ENCODE measurements at places on chromosomes 16 and 17.

GRCh38 chr16:66474750-66475199, 47.7 kb downstream of the BEAN1 start:
- DNase-seq = peak; percentile 25

- no peak for DNase-seq
Measured at GRCh38 chr16:17437127-17437720, 33.5 kb downstream of the XYLT1 start.

- peak; percentile 69 for DNase-seq
Measured at GRCh38 chr17:61410141-61411010, 10.7 kb downstream of the TBX2 start.

- DNase-seq = no peak
Measured at GRCh38 chr16:66434619-66435430, 7.7 kb downstream of the BEAN1 start.

DNA sequence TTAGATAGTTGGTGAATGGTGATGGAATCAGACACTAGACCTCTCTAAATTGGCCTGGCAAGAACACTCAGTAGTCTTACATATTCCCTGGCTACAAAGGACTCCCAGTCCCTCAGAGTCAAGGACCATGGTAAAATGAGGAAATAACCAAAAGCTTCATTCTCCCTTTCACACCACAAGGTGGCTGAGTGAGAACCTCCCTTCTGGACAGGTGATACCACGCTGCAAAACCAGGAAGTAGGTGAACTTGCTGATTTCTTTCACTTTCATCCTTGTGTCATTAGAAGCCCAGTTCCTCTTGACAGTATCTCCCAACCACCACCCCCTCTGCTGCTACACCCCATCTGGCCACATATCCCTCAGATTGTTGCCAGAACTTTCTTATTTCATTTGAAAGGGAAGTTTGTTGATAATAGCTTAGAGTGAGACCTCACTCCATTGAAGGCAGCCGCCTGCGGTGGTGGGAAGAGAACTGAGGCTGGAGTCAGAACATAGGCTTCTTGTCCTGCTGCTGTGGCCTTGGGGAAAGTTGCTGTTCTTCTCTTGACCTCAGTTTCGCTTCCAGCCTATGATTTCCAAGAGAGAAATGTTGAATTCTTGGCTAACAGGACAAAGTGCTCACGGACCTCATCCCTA, 290.6 kb upstream of the CCL2 start:
- DNase-seq = no peak

DNA sequence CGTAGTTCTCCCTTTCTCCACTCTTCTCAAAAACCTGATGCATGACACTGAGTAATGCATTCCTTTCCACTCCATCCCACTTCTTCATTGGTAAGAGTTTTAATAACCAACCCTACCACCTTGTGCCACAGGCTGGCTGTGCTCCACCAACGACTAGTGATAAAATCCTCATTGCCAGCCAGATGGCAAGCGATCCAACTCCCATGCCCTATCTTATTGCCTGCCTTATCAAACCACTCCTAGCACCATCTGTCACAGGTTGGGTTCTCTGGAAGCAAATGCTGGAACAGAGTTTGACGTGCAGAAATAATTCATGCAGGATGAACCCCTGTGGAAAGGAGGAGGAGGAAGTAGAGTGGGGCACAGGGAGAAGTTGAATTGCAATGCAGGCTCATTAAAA, 99.5 kb downstream of the CHD9NB start:
- no peak for DNase-seq

GRCh38 chr16:65042438-65043365, 79.2 kb downstream of the CDH11 start:
- no peak for DNase-seq

GRCh38 chr16:3479654-3480216, 15.6 kb downstream of the C16orf90 start:
- no peak for DNase-seq

DNA sequence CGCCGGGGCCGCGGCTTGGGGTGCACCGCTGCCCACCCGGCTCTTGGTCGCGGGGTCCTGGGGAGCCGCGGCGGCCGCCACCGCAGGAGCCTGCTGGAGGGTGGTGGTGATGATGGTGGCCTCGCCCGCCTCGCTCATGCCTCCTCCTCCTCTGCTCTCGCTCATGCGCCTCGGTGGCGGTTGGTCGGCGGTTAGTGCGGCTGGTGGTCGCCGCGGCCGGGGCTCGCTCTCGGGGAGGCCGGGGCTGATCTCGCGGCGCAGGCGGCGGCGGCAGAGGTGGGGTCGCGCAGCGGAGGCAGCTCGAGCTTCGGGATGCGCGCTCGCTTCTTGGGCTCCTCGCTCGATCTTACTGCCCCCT, 41.6 kb downstream of the AHSP start:
- no peak for DNase-seq

DNA sequence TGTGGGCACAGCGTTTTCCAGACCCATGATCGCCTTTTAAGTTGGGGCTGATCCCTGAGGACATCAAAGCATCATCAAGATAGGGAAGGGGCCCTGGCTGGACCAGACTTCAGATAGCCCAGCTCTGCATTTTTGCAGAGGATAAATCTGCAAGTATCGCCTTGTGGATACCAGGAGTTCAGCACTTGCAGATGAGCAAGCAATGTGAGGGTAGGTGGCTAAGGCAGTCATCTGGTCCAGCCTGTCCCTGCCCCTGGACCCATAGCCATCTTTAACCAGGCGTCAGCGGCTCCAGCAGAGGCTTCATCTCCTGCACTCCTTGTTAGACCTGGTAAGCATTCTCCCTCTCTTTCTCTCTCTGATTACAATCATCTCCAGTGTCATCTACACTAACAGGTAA, 9.0 kb upstream of the MRPS23 start:
- no peak for DNase-seq

DNA sequence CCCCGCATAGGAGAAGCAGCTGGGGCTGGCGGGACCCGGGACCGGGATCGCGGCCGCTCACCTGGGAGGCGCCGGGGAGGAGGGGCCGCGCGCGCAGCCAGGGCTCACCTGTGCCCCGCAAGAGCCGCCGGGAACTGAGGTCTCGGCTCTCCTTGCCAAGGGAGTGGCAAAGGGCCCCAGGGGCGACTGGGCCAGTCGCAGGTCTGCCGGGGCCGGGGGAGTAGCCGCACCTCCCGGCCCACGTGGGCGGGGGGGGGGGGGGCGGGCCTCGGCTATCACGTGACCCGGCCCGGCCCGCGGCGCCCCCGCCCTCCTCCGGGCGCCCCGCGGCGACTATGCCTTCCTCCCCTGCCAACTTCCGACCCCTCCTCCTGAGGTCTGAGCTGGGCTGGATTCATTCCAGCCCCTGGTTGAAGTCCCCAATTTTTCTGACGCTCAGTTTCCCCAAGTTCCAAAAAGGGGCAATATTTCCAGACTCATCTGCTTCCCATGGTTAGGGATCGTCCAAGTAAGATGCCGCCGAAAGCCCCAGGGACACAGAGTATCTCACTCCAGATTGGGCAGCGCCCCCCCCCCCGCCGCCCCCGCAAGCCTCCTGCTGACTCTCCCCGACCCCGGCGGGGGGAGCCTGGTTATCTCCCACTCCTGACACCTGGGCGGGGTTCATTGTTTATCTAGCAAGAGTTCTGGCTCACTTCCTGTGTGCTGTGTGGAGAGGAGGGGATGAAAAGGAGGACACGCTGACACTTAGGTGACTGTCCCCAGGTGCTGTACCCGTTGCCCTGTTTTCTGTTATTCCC, at the start of gene TMC6:
TMC6 (minus strand) TSS at position 205 of the 800 bp plus-strand sequence. CDS start 1,923 bp downstream, outside the sequence.
- DNase-seq = no peak

- DNase-seq = no peak
Measured at GRCh38 chr16:50696126-50696525, 2.7 kb downstream of the NOD2 start.

DNA sequence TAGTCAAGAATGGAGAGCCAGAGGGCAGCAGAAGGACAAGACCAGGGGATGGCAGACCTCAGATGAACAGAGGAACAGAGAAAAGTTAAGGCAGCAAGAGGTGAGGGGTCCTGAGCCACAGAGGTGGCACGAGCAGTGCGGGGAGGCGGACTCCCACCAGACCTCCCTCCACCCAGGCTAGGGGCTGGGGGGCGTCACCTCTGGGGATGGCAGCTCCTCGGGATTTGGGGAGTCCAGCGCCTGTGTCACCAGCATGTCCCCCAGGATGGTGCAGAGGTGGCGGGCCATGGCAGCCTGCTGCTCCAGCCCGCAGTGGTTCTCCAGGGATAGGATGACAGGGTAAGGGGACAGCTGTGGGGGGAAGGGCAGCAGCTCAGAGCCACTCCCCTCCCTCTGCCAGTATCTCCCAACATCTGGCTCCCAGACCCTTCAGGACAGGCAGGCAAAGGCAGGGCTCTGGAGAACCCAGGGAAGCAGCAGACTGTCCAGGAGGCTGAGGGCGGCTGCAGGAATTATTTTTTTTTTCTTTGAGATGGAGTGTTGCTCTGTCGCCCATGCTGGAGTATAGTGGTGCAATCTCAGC, 15.8 kb downstream of the PLCD3 start:
- no peak for DNase-seq

- DNase-seq = no peak
Measured at GRCh38 chr16:47069313-47069712, 74.4 kb downstream of the NETO2 start.

DNA sequence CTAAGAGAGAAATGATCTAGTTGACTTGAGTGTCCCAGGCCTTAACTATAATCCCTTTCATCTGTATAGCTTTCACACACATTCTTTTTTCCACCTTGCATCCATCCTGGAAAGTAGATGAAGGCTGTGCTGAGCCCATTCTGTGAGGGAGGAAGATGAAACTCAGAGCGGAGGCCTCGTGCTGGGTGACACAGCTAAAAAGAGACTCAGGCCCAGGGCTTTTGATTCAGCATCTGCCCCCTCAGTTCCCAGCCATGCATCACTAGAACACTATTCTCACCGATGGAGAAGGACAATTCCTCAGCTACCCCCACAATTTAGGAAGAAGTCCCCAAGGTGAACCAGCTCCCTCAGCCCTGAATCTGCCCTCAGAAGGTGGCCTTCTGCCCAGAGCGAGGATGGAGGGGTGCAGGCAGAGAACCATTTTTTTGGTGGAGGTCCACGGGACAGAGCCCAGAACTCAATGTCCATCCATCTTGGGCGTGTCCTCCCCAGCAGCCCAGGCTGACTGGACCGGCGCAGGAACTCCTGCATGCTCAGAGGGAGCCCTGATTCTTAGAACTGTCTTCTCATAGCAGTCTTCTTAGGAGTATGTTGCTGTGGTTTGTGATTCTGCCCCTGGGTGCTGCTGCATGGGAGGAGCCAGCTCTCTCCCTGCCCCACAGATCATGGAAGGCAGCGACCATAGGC, 5.8 kb upstream of the MYCBPAP start:
- DNase-seq = no peak

DNA sequence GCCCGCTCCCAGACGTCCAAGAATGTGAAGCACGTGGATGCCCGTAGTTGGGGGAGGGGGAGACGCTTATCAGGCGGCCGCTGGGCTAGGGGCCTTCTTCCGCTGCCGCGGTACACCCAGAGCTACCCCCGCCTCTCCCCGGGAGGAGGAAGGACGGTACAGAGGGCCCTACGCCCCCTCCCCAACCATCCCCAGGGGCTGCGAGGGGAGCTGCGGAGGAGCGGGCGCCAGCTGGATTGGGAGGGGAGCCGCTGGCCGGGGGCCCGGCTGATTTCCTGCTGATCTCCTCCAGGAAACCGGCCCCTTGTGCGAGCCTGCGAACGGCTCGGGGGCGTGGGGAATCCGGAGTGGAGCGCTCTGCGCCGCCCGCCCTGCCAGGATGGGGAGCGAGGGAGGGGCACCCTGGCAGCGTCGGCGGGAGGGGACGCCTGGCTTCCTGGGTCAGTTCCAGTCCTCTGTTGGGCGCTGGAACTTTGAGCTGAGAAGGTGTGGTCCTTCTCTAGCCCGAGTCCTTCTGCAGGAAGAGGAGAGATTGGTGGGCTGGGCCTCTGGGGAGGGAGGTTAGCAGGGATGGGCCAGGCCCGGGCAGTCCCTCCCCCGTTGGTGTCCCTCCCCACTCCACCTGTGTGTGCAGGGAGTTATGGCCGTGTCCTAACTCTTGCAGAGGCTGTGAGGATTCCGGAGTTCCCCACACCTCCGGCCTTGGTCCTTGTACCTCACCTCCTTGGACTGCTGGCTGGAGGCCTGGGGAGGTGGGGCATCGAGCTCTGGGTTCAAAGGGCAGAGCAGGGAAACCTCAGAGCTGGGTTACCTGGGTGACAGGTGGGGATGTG, 19.2 kb downstream of the GJD3 start:
- DNase-seq = no peak

DNA sequence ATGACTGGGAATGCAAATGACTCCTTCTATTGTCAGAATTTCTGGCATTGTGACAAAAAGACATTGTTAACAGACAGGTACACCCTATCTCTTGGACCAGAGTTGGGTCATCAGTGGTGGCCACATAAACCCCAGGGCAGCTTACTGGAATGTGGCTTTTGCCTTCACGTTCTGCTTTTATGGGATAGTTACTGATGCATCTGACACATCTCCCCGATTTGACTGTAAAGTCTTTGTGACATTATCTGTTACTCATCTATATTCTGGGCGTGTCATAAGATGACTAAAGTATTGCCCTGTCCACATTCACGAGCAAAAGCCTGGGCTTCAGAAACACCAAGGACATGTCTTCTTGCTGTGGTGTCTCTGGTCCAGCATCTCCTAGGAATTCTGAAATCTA, 18.7 kb upstream of the AQP8 start:
- DNase-seq = no peak

- DNase-seq = no peak
Measured at GRCh38 chr17:10051112-10051511, 146.0 kb upstream of the RCVRN start.

GRCh38 chr16:77825196-77825595, 36.8 kb downstream of the VAT1L start:
- no peak for DNase-seq

DNA sequence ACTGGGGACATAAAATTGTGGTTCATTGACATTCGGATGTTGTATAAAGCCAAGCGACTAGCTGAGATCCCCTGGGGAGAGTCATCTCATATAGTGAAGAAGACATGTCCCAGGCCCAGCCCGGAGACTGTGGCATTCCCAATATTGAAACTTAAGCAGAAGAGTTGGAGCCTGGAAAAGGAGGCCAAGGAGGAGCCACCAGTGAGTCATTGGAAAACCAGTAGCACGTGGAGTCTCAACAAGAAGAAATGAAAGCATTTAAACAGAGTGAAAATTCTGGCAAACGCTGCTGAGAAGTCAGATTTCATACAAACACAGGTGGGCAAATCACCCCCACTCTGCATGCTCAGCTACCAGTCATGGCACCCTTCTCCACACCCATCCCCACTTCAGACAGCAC, 9.4 kb upstream of the ELAC2 start:
- no peak for DNase-seq

GRCh38 chr17:9987779-9988585, 82.9 kb upstream of the RCVRN start:
- DNase-seq = peak; percentile 1

DNA sequence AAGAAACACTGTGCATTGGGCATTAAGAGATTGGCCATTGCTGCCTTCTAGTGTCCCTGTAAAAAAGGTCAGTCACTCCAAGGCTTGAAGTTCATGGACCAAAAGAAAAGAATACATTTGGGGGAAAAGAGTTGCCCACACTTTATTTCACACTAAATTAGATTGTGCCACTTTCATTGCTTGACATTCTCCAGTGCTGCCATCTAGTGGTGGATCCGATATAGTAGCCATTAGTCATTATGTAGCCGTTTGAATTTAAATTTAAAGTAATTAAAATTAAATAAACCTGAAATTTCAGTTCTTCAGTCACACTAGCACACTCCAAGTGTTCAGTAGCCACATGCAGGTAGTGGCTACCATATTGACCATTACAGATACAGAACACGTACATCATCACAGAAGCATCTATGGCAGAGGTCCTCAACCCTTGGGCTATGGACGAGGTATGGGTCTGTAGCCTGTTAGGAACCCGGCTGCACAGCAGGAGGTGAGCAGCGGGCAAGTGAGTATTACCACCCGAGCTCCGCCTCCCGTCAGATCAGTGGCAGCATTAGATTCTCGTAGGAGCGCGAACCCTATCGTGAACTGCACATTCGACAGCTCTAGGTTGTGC, 21.9 kb upstream of the CDH5 start:
- peak; percentile 38 for DNase-seq

Data from stimulated activated CD4-positive, alpha-beta T cell treated with anti-CD3 and anti-CD28 coated beads, Interleukin-4, amount 100 ng/mL, for 48 hours (primary cell).